ENCODE measurements at places on chromosomes 11 and 22.
A peak's percentile ranks its signal among the peaks of the same experiment; 100 is the strongest.

- DNase-seq = peak; percentile 45
These were observed 203.1 kb upstream of the MTMR2 start for GRCh38 chr11:96126917-96127595.

DNA sequence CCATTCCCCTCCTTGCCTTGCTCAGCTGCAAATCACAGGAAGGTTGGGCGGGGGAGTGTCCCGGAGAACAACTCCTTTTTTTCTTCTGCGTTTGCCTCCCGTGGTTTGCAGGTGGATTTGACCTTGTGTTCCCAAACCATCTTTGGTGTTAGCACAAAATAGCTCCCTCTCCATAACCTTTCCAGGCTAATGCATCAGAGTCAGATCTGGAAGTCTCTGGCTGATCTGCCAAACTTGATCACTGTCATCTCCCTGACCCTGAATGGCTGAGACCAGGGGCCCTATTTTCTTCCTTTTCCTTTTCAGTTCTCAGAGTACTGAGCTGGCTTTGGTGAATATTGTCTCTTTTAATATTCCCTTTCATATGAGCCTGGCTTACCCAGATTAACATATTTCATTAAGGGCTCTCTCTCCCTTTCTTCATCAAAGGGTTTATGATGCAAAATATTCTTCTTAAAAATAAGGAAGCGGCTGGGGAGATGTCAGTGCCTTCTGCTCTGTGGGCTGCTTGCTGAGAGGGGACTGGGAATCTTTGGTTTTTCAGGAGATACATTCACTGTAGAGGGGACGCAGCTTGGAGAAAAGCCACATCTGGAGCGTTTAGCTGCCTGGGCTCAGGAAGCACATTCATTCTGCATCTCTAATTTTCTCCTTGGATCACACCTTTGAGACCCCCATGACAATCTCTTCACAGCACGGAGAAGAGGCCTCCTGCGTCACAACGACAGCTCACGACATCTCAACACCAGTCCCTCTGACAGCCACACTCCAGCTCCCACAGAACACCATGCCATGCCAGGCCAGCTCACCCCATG, 148.3 kb downstream of the CEP164 start:
- no peak for DNase-seq

- DNase-seq = no peak
These were observed 49.1 kb downstream of the EMSY start for GRCh38 chr11:76493626-76494539.

GRCh38 chr11:132686886-132687285, 845.4 kb downstream of the OPCML start:
- DNase-seq = no peak

DNA sequence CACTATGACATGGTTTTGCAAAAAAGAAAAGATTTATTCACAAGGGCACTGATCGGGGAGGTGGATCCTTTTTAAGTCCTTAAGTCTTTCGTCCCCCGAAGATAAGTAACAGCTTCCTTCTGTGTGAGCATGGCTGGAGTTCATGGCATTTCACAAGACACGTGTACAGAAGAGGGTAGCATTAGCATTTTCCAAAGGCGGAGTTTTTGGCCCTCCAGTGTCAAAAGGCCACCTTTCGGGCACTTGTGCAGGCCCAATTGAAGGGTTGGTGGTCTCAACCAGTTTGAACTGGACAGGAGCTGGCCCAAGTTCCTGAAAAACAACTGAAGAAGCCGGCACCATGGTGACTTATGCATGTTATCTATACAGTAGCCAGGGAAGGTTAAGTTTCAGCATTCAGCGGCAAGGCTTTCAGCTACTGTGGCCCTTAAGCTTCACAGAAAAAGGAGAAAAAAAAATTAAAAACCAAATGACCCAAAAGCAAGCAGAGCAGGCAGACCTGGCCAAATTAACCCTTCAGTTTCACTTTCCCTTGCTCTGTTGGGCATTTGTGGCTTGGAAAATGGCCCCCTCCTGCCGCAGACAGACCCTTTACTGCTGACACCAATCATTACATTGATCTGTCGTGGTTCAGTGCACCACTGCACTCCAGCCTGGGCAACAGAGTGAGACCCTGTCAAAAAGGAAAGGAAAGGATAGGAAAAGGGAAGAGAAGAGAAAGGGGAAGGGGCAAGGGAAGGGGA, 18.7 kb downstream of the ZNF74 start:
- no peak for DNase-seq

GRCh38 chr11:95232666-95233065, 1.7 kb upstream of the SESN3 start:
- DNase-seq = no peak

DNA sequence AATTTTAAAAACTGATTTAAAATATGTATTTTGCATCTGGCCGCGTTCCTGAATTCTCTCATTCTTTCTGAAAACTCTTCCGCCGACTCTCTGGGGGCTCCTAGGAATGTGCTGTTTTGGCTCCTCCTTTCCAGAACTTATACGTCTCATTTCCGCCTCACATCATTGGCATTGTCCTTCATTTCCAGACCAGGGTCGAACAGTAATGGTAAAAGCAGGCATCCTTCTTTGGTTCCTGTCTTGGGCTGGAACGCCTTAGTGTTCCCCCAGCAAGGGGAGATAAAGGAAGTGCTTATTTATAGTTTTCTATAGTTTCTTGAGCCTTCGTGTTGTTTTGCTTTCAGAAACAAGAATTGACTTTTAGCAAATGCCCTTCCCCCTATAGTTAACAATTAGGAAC, 10.9 kb upstream of the TNNT3 start:
- DNase-seq = no peak

DNA sequence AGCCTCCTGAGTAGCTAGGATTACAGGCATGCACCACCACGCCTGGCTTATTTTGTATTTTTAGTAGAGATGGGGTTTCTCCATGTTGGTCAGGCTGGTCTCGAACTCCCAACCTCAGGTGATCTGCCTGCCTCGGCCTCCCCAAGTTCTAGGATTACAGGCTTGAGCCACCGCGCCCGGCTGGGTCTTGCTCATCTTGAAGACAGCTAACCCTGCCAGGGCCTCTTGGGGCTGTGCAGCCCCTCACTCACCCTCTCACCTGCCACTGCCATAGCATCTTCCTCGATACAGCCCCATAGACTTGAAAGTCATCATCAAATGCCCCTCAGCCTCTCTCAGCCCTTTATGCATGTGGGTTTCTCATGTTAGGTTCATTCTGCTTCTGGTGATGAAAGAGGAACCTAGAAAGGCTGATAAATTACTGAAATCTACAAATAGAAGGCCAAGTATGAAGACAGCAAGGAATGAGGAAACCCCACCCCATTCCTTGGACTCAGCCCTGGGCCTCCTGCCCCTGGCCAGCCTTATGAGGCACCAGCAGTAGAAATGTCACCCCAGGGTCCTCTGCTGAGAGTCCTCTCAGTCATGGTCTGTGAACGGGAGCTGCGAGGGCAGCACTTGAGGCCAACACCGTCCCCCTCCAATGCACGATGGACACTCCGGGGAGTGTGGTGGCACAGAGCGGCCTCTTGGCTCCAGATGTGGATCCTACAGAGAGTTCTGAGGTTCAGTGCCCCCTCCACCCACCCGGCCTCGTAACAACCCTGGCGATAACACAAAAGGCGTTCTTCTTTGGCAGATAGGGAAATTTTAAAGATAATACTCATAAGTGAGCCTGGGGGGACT, 24.8 kb downstream of the SCGB1A1 start:
- DNase-seq = peak; percentile 85

DNA sequence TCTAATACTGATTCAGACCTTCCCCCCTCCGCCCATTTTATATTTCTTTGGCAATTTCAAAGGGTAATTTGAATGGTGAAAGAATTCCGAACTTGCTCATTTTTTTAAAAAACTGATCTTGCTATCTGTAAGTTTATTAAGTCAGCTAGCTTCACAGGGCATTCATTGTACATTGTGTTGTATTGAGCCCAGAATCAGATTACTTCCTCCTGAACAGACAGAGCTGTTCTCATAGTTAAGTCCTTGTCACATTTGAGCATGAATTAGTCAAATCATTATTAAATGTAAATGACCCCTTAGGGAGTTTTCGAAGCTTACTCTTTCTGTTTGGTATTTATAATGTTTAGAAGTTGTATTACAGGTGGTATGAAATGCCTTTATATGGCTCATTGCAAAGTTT, 34.4 kb downstream of the CYP2R1 start:
- DNase-seq = no peak

GRCh38 chr22:20798974-20799373, 25.1 kb downstream of the SERPIND1 start:
- no peak for DNase-seq

DNA sequence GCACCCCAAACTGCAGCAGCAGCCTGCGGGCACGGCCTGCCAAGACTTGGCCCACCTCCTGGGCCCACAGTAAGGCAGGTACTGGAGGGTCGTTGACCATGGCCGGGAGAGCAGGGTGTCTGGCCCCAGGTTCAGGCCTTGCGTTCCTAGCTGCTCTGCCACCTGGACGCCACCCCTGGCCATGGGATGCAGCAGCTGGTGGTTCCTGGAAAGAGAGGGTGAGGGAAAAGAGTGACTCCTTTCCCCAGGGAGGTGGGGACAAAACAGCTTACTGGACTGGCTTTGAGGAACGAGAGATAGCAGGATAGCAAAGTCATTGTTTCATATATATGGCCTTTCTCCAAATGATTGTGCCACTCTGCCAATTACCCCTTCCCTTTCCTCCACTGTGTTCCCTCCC, 1.8 kb downstream of the BSCL2 start:
- no peak for DNase-seq

- no peak for DNase-seq
These were observed 2.9 kb upstream of the MRGPRG start for GRCh38 chr11:3221408-3222002.

GRCh38 chr11:43832536-43832935, 48.1 kb upstream of the ALKBH3 start:
- no peak for DNase-seq

DNA sequence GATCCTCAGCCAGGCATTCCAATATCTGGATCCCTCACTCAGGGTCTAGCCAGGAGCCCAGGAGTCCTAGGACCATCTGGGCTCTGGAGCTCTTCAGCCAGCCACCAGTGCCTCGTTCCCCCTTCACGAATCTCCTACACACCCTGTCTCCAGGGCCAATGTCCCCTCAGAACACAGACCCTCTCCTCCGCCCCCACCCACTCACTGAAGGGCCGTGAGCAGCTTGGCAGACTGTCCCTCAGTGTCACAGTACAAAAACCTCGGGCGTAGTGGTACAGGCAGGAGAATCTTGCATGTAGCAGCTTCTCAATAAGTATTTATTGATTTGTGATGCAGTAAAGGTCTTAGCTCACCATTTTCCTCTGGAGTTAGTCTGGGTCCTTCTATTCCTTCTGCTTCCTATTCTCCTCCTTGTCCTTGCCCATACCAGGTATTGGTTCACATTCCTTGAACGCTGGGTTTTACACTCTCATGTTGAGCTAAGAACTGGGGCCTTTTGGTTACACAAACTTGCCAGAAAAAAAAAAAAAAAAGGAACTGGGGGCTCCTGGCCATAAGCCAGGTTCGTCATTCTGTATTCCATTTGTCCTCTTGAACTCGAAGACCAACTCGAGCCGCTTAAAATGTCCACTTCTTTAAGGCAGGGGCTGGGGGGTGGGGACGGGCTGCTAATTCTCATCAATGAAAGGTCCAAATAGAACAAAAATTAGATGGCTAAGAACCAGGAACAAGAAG, 2.3 kb downstream of the CXCR5 start:
- DNase-seq = no peak

DNA sequence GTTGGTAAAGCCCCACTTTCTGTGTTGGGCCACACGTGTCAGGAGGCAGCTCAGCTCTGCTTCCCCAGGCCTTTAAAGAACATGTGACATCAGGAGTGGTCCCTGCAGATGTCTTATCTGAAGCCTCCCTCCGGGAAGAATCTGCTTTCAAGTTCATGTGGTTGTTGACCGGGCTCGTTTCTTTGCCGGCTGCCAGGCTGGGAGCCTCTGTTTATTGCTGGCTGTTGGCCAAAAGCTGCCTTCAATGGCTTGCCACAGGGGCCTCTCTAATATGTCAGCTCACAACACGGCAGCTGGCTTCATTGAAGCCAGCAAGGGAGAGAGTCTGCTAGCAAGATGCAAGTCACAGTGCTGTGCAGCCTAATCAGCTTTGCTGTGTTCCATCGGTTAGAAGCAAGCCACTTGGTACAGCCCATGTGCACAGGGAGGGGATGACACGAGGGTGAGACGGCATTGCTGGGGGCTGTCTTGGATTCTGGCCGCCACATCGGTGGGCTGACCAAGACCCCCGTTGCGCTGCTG, 14.6 kb downstream of the MRGPRF start:
- peak; percentile 51 for DNase-seq

DNA sequence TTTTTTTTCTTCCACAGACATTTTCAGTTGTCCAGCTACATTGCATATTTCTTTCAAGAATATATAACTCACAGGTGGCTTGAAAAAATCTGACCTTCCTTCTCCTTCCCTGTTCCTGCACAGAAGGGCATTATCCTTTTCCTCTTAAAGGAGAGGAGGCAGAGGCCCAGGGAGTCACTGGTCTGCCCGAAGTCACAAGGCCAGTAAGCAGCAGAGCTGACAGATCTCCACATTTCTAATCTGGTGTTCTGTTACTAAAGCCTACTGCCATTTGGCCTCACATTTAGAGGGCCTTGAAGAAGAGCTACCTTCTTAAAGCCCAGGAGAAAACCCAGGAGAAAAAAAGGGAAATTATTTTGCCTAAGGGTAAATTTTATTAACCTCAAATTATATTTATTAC, 12.3 kb downstream of the ENDOD1 start:
- DNase-seq = no peak

GRCh38 chr11:8705146-8705545, 22.6 kb downstream of the RPL27A start:
- DNase-seq = no peak

GRCh38 chr11:21053466-21053865, 384.1 kb downstream of the NELL1 start:
- DNase-seq = no peak

GRCh38 chr11:13216711-13217075, 60.9 kb upstream of the BMAL1 start:
- no peak for DNase-seq

DNA sequence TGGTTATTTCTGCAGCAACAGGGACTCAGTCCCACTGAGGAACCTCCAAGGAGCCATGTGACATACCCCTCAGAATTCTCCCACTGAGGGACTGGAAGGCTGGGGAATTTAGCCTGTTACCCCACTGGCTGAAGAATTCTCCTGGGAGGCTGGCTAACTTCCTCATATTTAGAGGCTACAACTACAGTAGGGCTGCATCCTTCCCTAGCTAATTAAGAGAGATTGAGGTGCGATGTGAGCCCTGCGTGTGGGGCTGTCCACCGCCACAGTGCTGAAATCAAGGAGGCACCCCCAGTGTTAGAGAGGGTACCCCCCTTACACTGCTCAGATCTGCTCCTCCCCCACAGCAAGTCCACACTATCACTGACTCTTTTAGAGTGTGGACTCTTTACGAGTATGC, 21.1 kb downstream of the EIF3F start:
- DNase-seq = no peak

GRCh38 chr22:26998129-26998528, 340.7 kb downstream of the MIAT start:
- DNase-seq = peak; percentile 67

GRCh38 chr11:2215230-2215560, 43.6 kb upstream of the TH start:
- DNase-seq = no peak

GRCh38 chr11:113202431-113202830, 112.0 kb upstream of the TTC12 start:
- no peak for DNase-seq
